ENCODE measurements at places on chromosomes 11 and 22. TPM values are rescaled to one million over a fixed set of nuclear protein-coding genes. Genes with fewer than 3 reads are reported as not detected.

FREY1 gene
- total RNA-seq: 1.00 TPM

FAT3 gene
- 0.14 TPM for total RNA-seq

OR52H1 gene
- total RNA-seq: 0.43 TPM

CREB3L1 gene
- 30.7 TPM for total RNA-seq

GGTLC2 gene
- not detected for total RNA-seq

OR51D1 gene
- total RNA-seq: not detected

MRPL21 gene
- 54.8 TPM for total RNA-seq

IL17RA gene
- 6.1 TPM for total RNA-seq

MICAL2 gene
- total RNA-seq: 78.8 TPM
